Iris pigment epithelial cell (primary cell): ENCODE measurements at places on chromosomes 5 and 9.

- no peak for DNase-seq
Measured at GRCh38 chr5:149408252-149409099, 29.4 kb upstream of the IL17B start.

DNA sequence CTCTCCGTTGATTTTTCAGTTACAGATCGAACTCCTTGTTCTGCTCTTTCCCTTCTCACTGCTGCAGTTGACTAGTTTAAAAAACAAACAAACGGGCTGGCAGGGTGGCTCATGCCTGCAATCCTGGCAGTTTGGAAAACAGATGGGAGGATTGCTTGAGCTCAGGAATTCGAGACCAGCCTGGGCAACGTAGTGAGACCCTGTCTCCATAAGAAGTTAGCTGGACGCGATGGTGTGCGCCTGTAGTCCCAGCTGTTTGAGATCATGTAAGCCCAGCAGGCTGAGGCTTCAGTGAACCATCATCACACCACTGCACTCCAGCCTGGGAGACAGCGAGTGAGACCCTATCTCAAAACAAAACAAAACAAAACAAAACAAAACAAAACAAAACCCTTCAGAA is 51.4 kb upstream of the NCS1 start:
- DNase-seq = no peak

GRCh38 chr9:108668191-108668937 is 187.4 kb downstream of the ACTL7B start:
- DNase-seq = no peak

GRCh38 chr9:106980551-106981101 is 117.7 kb downstream of the ZNF462 start:
- peak; percentile 15 for DNase-seq

DNA sequence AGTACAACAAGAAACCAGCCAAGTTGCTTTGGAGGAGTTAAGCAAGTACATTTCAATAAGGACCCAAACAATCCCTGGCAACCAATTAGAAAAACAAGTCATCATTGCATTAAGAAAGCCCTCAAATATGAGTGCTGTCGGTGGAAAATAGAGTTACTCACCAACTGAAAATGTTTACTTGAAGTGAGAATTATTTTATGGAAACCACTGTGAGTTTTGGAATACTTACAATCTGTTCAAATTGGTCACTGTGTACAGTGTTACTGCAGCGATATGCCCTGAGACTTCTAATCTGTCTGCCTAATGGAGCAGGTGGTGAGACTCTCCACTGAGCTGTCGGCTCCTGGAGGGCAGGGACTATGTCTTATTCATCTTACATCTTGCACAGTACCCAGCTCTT is 1073.2 kb upstream of the DMAC1 start:
- no peak for DNase-seq

GRCh38 chr9:101736717-101737116 is 1.7 kb downstream of the GRIN3A start:
- DNase-seq = peak; percentile 10

- no peak for DNase-seq
Measured at GRCh38 chr9:131972889-131973288, 106.8 kb downstream of the MED27 start.

DNA sequence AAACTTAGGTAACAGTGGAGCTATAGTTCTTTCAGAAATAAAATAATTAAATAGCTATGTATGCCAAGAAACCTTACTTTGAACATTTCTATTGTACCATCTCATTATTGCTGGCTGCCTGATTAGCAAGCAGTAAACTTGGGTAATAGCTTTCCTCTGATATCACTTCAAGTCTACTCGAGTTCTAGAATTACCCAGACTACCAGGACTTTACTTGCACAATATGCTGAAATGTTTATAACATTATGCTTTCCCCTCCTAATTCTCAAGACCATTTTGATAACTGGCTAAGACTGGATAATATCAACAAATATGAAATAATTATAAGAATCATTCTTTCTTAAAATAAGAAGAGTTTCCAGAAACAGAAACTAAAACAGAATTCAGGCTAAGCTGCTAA is 512.6 kb downstream of the RAB3C start:
- DNase-seq = peak; percentile 91

DNA sequence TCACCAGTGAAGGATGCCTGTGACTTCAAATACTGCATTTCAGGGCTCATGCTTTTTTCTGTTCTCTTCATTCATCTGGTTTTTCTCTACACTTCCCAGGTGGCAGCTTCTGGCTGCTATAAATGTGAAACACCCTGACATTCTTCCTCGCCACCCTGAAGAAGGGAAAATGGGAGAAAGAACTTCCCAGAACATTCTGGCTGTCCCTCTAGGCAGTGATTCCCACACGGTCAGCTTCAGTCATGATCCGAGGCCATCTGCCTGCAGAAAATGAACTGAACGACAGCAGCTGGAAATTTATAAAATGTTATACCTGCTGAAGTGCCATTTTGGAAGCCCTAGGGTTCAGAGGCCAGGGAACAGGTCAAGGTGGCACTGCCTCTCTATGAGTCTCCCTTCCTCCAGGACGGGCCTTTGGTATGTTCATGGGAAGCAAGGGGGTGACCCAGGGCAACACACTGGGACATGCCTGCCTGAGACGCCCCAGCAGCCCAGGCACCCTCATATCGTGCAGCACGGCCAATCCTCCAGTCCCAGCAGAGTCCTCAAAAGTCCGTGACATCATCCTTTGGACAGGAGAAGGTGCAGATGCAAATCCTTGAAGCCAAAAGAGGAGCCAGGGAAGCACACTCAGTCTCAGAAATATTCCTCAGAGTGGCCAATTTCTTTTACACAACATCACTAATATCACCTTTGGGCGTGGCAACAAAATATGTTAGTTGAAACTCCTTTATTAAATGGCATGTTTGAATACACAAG is 107.1 kb downstream of the SEMA5A start:
- DNase-seq = no peak

DNA sequence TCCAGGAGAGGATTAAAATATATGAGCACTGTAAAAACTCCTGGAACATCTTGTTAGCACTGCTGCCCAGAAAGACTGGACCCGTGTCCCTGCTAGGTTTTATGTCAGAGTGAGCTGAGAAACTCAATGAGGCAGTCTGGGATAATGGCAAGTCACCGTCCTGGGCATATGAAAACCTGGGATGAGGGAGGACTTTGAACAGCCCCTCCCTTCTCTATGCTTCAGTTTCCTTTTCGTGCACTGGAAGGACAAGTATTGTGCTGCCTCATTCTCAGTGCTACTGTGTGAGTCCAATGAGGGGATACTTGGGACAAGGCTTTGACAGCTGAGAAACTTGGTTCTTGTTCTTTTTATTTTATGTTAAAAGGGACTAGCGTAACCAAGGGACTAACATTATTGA is 143.0 kb upstream of the SHB start:
- DNase-seq = no peak

DNA sequence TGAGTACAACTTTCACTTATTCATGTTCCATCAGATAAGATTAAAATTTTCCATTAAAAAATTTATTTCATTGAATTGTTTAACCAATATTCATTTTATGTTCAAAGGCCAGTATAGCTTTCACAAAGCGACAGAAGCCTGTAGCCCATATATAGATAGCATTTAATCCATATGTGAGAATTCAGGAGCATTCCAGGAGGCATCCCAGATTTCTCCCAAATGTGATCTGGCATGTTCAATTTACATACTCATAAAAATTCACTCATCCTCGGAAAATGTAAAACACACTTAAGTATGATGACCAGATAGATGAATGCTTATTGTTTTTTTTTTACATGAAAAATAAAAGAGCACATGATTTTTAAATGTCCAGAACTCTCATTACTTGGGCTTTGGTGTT is 141.9 kb downstream of the MAPKAP1 start:
- no peak for DNase-seq

DNA sequence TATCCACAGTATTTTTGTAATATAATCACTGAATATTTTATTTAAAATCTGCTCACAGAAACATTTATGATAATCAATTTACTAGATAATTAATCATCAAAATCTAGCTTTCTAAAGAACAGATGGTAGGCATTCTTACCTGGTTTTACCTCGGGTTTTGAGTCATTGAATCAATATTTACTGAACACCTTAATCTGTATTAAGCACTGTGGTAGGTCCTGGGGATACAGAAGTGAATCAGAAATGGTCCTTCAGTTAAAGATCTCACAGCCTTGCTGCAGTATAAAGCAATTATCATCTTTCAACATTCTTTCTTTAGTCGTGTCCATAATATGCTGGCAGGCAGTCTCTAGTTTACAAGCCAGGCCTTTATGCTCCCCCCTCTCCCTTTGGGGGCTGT is 2.0 kb upstream of the MEIKIN start:
- DNase-seq = no peak

DNA sequence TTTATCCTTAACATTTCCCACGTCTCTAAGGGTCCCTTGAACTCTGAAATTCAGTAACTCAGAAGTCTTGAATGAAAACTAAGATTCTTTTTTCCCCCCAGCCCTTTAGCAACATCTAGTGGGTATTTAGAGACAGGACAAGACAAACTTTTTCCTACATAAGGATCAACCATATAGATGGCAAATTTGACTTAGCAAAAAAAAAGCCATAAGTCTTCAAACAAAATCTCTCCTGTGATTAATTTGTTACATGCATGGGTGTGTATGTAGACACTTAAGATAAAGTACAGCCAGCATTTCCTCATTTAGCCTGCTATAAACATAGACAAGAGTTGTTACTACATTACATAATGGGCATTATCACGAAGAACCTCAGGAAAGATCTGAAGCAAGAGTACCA is 29.1 kb upstream of the ANKRD31 start:
- DNase-seq = peak; percentile 44

DNA sequence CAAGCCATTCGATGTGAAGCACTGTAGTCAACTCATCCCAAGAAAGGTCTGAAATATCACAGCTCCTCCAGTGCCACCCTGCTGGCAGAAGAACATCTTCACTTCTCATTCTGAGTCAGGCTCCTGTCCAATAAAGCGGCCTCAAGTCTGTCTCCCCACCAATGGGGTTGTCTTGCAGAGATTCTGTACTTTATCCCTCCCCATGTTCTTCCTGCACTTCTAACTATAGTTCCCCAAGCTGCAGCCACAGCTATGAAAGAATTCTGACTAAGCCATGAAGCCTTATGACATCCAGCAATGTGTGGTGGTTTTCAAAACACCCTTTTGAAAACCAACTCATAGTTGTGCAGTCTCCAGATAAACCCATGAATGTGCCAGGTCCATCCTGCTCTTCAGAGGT is 6.8 kb downstream of the MACROH2A1 start:
- peak; percentile 94 for DNase-seq

- DNase-seq = no peak
Measured at GRCh38 chr5:133730866-133731265, 118.5 kb upstream of the FSTL4 start.

GRCh38 chr9:101495810-101496209 is 37.8 kb upstream of the RNF20 start:
- DNase-seq = peak; percentile 72

DNA sequence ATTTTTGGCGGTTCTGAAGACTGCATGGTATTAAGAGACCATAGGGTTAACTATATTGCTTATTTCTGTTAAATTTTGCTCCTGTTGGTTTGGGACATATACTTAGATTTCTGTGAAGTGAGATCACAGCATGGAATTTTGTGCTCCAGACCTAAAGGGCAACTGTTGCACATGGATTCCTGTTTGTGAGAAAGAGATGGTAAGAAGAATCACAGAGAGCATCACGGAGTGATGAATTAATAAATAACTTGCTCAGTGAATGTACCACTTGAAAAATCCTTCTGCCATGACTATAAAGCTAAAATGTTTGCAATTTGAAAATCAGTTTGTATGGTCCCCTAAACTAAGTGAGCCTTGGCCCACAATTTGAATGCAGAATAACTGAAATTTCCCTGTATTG is 4.5 kb downstream of the PSAT1 start:
- DNase-seq = no peak

GRCh38 chr5:159034083-159034824 is 65.5 kb downstream of the EBF1 start:
- peak; percentile 29 for DNase-seq

DNA sequence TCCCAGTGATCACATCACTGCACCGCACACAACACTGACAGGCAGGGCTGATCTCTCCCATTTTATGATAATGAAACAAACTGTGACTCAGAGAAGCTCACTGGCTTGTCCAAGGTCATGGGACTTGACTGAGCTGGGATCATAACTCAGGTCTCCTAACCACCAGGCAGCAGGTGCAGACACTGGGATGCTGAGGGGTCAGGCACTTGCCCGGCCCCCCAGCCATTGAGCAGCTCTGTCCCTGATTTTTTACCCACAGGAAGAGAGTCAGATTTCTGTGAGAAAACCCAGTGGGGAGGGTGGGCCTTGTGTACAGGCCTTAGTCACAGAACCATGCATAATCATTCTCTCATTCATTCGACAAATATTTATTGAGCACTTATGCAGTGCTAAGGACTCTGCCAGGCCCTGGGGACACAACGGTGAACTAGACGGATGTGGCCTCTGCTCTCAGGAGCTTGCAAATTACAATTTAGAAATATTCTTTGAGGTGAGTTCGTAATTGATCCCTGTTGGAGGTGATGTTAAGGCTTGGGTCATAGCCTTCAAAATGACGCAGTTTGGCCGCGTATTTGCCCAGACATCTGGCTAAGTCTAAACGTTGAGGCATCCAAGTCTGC is 54.5 kb upstream of the TGFBR1 start:
- peak; percentile 69 for DNase-seq

DNA sequence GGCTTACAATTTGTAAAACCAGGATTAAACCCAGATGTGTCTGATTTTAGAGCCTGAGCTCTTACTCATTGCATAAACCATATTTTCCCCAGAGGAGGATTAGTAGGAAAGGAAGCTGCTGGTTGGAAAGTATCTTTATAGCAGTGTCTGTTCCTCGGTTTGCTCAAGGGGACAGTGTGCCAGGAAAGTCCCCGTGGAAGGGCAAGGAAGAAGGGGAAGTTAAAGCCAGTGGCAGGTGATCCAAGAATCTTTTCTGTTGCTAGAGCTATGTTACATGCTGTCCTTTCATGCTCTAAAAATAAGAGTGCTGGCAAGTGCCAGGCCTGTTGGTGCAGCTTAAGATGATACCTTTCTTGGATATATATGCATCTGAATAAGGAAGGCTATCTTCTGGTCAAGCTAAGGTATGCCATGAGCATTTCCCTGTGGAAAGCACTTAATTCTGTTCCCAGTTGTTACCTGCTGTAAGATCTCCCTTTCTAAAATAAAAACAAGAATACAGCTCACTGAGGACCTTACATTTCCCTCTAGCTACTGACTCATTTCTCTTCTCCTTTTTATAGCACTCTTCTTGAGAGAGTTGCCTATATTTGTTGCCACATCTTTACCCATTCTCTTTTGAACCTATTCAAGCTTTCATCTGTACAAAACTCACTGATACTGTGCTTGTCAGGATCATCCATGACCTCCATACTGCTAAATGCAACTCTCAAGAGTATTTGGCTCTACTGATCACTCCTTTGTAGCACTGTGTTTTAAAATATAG is 8.0 kb downstream of the PDCD1LG2 start:
- no peak for DNase-seq
